Astrocyte of the spinal cord (primary cell): ENCODE measurements at places on chromosomes 11 and 22.

GRCh38 chr22:16962501-16962900 is 45.5 kb downstream of the GAB4 start:
- no peak for DNase-seq

DNA sequence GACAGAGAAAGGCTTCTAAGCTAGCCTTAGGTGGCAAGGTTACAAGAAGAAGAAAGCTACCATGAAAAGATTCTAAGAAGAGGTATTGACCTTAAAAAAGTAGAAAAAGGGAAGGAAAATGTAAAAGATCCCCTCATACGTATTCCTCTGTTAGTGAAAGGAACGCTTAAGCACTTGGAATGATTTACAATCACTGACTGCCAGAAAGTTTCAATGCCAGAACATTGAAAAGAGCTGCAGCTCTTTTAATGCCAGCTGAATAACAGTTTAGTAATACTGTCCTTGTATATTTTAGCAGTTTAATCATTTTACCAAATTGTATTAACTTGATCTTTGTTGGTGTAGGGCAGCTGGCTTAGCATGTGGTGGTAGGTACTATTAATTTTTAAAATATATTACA is 650.7 kb downstream of the FAM181B start:
- DNase-seq = no peak

DNA sequence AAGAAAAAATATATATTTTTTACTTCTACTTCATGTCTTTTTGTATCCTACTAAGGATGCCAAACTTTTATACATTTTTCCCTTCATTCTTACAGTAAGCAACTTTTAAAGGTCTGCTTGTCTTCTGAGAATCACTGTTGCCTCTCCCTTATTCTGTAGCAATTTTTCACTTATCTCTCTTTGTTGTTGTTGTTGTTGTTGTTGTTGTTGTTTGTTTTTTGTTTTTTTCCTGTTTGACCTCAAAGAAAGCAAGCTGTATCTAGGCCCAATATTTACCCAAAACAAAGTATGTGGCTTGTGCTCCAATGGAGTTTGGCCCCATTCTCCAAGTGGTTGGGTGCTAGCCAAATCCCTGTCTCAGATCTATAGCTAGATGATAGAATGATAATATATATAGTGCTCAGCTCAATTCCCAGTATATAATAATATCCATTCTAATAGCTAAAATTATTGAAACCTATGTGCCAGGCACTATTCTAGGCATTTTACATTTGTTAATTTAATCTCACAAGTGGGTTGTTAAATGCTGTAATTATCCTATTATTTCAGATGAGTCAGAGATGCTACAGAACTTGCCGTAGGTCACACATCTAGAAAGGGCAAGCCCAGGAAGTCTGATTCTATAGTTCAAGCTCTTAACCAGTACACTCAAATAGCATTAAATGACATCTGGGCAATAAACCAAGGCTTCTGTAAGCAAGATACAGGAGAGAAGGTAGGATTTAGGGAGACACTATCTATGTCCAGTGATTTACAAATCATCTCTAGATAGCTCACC is 205.1 kb upstream of the PITPNB start:
- DNase-seq = no peak

- DNase-seq = no peak
These were observed 573.9 kb upstream of the KIRREL3 start for GRCh38 chr11:127574478-127574877.

GRCh38 chr11:24805671-24806070 is 308.8 kb downstream of the LUZP2 start:
- no peak for DNase-seq

DNA sequence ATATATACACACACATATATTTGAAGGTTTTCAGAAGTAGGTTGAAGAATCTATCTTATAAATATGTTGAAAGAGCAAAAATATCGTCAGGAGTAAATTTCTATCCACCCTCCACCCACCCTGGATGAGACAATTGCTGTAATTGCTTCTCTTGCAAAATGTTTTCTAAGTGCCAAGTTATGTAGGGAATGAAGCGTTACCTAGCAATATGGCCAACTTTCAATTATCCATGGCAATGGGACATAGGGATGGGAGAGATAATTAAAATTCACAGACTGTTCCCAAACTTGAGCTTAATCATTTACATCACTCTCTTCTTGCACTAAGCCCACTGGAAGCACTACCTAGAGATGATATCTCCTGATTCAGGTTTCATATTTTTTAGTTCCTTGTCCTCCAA is 806.2 kb upstream of the RAG2 start:
- no peak for DNase-seq

- no peak for DNase-seq
These were observed 137.7 kb upstream of the BLID start for GRCh38 chr11:122253589-122254231.

DNA sequence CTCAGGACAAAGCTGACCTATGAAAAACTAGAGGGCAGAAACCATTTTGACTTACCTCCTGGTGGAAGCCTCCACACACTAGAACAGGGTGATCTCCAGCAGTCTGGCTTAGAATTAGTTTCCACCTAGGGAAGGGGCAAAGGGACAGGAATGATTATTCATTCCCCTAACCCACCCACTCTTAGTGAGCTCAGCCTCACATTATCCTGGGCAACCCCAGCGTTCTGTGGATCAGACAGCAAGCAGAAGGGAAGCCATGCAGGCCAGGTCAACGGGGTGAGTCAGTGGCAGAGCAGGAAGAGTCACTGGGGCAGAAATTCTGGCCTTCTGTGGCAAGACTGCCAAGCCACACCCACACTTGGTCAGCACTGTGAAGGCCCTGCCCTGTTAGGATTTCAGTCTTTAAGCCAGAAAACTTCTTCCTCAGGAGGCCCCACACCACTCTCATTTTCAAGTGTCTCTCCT is 10.5 kb downstream of the NUMA1 start:
- DNase-seq = peak; percentile 78

DNA sequence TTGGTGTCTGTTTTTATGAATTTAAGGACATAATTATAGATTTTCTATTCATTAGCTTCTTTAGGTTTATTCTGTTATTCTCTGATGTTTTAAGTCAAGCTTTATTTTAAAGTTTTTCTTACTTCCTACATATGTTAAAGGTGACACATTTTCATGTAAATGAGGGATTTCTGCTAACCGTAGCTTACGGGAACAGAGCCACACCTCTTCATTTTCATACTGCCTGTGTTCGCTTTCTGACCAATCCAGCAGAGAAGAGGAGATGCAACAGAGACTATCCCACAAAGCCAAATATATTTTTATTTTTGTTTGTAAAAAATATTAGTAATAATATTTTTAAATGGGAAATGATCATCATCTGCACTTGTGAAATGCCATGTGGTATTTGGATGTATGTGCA is 774.1 kb downstream of the BRD1 start:
- DNase-seq = no peak

DNA sequence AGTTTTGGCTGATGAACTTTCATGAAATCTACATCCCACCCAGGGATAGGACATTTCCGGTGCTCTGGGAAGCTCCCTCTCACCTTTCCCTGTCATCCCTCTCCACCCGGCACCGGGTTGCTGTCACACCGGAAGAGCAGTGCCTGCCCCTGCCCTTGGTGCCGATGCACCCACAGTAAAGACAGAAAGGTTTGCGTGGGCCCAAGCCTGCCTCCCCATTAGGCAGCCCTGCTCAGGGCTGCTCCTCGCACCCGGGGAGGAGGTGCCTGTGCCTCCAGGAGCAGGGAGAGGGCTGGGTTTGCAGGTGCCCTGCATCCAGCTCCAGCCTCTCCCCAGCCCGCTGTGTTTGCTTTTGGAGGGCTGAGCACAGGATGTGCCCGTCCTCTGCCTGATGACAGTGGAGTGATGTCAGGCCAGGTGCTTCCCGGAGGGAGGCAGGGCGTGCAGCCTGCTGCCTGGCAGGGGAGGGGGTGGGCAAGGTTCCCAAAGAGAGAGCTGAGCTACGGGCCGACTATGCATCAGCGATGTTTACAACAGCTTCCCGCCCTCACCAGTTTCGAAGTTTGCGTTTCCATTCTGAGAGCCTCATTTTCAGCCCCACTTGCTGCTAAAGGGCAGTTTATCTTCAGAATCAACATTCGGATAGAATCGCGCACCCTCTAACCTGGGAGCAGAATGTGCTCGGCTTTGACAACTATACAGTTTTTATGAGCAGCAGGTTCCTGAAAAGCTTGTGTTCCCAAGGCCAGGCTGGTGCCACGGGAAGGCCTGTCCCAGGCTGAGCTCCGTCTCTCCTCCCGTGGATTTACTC is 83.2 kb upstream of the CLDN5 start:
- DNase-seq = no peak

- peak; percentile 62 for DNase-seq
These were observed 538.8 kb upstream of the B3GAT1 start for GRCh38 chr11:134950692-134951304.

- DNase-seq = no peak
These were observed 78.1 kb upstream of the PICALM start for GRCh38 chr11:86147004-86147403.

DNA sequence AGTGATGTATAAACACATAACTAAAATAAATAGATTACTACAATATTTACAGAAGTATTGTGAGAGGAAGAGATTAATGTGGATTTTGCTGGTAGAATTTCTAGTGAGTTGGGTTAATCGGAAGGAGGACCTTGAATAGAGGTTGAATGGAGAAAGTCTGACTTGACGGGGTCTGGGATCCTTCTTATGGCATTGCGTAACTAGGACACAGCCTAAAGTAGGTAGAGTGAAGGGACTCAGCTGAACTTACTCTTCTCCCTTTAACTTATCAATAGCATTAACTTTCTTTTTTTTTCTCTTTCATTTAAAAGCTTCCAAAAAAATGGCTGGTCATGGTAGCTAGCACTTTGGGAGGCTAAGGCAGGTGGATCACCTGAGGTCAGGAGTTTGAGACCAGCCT is 139.2 kb downstream of the HIPK3 start:
- DNase-seq = no peak

DNA sequence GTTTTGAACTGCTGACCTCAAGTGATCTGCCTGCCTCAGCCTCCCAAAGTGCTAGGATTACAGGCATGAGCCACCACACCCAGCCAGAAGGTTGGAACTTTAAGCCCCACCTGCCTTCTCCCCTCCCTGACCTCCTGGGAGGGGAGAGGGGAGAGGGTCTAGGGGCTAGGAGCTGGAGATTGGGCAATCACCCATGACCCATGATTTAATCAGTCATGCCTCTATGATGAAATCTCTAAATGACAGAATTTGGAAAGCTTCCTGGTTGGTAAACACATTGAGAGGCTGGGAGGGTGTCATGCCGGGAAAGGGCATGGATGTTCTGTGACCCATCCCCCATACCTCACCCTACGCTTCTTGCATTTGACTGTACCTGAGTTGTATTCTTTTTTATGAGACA is 17.1 kb upstream of the TFIP11 start:
- no peak for DNase-seq

- no peak for DNase-seq
These were observed 10.2 kb downstream of the GLB1L2 start for GRCh38 chr11:134341805-134342571.

- peak; percentile 71 for DNase-seq
These were observed 130.5 kb upstream of the C11orf58 start for GRCh38 chr11:16607675-16608644.

GRCh38 chr22:43995798-43996169 is 28.3 kb upstream of the PARVB start:
- DNase-seq = no peak

- DNase-seq = no peak
These were observed 21.6 kb upstream of the NUP160 start for GRCh38 chr11:47869544-47870393.

DNA sequence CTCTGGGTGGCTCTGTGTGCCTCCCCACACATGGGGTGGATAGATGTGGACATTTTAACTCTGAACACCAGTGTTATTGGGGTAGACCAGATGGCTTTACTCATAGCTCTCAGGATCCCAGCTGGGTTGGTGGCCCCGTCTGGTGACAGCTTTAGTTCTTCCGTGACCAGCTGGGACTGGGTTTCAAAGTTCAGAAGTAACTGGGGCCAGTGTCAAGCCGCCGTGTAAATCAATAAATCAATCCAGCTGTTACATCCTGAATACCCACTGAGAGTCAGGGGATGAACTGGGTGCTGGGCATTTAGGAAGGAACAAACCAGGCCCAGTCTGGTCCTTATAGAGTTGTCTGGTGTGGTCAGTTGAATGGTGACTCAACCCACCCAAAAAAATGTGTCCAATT is 269.4 kb downstream of the CTTN start:
- DNase-seq = no peak
